ENCODE measurements at places on chromosomes 5 and 9.

GRCh38 chr9:116791326-116791725, 104.2 kb downstream of the TRIM32 start:
- DNase-seq = no peak

- DNase-seq = no peak
Measured at GRCh38 chr9:88697764-88698432, 162.9 kb downstream of the NXNL2 start.

- peak; percentile 14 for DNase-seq
Measured at GRCh38 chr9:114619191-114619761, 8.2 kb downstream of the TMEM268 start.

GRCh38 chr5:6243706-6244338, 134.5 kb downstream of the MED10 start:
- no peak for DNase-seq

- DNase-seq = no peak
Measured at GRCh38 chr5:130018641-130019040, 114.4 kb downstream of the CHSY3 start.

DNA sequence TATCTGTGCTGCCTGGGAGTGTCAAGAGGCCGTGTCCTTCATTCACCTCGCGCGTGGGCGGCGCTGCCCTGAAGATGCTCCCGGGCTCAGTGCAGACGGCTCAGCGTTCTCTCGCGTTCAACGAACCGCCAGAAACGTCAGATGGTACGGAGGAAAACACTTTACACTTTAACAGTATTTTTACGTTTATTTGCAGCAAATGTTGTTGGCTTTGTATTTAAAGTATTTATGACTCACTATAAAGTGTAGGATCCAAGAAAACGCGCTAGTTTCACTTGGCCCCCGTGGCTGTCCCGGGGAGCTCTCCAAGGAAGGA, 544 bp upstream of the ERCC6L2 start:
- peak; percentile 84 for DNase-seq

GRCh38 chr9:33166231-33167083, 679 bp downstream of the B4GALT1 start:
- DNase-seq = peak; percentile 35

- no peak for DNase-seq
Measured at GRCh38 chr5:929596-929995, 36.9 kb downstream of the TRIP13 start.

DNA sequence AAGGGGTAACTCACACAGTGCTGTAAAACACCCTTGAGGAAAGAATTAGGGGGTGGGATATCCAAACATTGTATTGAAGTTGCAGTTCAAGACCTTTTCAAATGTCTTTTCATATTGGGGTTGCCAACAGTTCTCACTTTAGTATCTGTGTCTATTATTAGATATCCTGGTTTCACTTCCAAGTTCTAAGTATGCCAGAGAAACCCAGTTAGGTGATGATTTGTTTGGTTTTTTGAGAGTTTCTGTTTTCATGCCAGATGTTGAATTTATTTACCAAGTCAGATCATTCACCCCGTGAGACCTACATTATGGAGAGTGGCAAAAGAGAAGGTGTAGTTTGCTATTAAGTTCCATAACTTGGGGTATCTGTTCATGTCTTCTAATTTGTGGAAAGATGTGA, 64.5 kb downstream of the C9orf152 start:
- DNase-seq = no peak

- no peak for DNase-seq
Measured at GRCh38 chr5:143417503-143418139, 14.1 kb upstream of the NR3C1 start.

DNA sequence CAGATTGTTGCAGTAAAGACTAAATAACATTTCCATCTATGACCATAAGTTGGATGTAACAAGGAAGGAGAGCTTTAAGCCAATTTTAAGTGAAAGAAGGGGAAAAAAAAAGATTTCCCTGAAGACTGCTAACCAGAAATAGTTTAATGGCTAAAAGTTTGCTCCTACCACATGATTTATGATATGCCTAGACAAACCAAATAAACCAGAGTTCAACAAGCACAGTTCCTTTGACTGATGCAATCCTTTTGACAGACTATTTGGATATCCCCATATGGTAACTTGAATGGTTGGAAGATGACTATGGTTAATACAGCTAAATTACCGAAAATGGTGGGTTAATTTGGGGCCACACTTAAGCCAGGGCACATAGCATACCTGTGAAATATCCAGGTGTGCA, 338.5 kb downstream of the CETN3 start:
- DNase-seq = no peak

DNA sequence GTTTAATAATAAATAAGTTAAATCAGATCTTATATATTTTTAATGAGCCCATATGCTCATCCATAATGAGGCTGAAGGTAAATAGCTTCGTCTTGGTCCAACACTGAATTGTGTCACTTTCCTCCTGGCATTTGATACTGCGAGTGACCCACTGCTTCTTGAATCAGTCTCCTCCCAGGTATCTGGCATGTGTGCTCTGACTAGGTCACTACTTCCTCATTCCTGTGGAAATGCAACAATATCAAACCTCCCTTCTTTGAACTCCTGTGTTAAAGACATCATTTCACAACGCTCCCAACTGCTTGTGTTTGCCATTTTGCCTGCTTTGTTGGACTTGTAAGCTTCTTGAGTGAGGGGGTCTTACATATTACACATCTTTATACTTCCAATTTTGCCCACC, 157.7 kb downstream of the SLC24A2 start:
- DNase-seq = no peak

DNA sequence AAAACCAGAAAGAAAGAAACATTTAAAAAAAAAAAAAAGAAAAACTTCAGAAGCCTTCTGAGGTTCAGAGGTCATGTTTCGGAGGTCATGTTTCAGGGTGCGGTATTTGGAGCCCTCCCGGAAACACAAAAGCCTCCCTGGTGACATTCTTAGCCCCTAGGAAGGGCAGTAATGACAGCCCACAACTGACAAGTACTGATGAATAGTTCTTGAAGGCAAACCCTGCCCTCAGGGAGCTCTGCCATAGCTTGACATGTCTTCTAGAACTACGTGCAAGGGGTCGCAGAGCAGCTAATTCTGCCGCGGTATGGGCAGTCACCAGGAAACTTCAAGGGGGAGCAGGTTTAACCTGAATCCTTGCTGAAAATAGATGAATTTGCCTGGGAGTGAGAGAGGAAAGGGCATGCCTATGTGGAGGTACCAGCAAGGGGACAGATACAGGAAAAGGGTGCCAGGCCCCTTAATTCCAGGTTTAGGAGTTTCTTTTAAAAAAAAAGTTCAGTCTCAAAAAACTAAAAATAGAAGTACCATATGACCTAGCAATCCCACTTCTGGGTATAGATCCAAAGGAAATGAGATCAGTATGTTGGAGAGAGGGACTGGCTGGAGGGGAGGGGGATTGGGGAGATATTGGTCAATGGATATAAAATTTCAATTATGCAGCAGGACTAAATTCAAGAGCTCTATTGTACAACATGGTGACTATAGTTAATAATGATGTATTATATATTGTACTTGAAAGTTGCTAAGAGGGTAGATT, 98.4 kb downstream of the C9orf152 start:
- no peak for DNase-seq

- DNase-seq = no peak
Measured at GRCh38 chr9:92652461-92652860, 17.5 kb downstream of the IPPK start.

GRCh38 chr9:82126256-82126655, 137.7 kb downstream of the SPATA31D1 start:
- no peak for DNase-seq

DNA sequence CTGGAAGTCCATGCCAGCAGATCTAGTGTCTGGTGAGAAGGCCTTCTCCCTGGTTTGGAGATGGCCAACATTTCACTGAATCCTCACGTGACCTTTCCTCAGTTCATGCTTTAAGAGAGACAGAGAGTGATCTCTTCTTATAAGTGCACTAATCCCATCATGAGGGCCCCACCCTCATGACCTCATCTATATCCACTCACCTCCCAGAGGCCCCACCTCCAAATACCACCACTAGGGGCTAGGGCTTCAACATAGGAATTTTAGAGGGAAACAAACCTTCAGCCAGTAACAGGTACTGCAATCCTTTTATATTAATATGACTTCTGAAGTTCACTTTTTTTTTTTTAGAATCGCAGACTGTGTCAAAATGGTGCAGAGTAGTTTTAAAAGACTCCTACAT, 496.9 kb upstream of the ADAMTS16 start:
- no peak for DNase-seq

- no peak for DNase-seq
Measured at GRCh38 chr5:5371957-5372356, 50.5 kb upstream of the ICE1 start.

DNA sequence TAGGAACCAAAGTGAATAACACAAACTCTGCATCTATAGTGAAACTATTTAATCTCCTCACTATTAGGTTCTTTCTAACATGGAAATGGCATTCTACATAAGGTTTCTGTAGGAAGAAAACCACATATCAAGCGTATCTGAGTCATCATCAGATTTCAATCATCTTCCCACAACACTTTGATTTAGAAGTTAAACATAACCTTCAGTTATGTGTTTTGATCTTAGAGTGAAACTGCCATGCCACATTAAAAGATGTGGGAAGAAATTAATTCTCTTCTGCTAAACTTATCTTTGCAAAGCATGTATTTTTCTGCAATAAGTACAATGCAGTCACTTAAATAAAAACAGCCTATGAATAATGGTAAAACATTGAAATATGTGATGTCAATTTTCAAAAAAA, 55.0 kb downstream of the MEF2C start:
- DNase-seq = no peak

GRCh38 chr5:55421074-55421529, 113.3 kb downstream of the MTREX start:
- DNase-seq = peak; percentile 39

- DNase-seq = no peak
Measured at GRCh38 chr5:164649266-164649665, 1143.8 kb downstream of the MAT2B start.

DNA sequence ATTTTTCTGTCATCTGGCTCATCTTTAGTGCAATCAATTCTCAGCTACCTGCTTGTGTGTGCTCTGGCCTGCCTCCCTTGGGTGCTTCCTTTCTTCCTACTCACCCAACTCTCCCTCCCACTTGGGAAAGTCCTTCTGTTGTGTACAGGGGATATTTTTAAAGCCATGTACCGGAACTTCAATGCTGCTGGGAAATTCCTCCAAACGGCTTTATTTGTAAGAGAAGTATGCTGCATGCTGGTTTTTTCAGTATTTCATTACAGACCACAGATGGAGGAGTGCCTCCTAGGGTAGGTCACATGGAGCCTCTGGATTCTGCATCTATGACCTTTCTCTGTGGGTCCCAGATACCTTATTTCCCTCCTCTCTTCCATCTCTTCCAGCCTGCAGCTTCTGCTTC, 5.4 kb upstream of the HMHB1 start:
- no peak for DNase-seq

DNA sequence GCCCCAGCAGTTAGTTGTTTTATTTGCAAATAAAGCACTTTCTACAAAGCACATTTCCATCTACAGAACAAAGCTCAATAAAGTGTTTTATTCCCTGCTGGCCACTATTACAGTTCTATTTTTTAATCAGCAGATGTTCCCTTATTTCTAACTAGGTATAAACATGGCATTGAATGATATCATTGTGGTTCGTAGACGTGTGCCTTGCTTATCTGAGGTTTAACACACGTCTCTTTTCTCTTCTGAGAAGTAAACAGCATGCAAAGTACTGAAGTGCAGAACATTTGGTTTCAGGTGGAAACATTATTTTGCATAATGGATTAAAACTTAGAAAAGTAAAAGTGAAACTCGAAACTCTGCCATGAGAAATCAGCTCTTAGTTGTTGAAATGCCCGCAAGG, 1989.3 kb upstream of the WWC1 start:
- no peak for DNase-seq

DNA sequence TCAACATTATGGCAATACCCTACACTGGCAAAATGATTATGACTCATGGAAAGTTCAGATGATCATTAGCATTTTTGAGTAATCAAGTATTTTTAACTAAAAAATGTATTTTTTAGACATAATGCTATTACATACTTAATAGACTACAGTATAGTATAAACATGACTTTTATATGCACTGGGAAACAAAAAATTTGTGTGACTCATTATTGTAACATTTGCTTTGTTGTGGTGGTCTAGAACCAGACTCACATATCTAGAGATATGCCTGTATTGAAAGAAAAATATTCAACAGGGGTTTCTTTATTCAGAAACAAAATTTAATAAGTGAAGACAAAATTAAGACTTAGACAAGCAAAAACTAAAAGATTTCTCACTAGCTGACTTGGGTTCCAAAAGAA, 385.3 kb upstream of the RIOK2 start:
- no peak for DNase-seq

- no peak for DNase-seq
Measured at GRCh38 chr9:75432386-75432785, 344.1 kb downstream of the OSTF1 start.

DNA sequence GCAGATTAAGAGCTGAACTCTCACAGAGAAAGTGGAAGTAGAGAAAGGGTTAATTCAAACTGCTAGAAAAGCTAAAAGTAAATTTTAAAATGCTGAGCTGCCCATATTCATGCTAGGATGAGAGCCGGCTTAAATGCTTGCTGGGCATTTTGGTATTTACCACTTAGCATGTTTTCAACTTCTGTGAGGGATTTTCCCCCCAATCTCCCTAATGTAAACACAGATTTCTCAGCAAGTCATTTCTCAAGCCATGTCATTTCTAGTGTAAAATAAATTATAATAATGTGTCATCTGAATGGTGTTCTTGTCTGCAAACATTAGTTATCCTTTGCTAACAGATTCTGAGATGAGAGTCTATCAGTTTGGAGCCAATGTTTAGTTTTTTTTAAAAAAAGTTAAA, 22.3 kb downstream of the RPS23 start:
- no peak for DNase-seq

DNA sequence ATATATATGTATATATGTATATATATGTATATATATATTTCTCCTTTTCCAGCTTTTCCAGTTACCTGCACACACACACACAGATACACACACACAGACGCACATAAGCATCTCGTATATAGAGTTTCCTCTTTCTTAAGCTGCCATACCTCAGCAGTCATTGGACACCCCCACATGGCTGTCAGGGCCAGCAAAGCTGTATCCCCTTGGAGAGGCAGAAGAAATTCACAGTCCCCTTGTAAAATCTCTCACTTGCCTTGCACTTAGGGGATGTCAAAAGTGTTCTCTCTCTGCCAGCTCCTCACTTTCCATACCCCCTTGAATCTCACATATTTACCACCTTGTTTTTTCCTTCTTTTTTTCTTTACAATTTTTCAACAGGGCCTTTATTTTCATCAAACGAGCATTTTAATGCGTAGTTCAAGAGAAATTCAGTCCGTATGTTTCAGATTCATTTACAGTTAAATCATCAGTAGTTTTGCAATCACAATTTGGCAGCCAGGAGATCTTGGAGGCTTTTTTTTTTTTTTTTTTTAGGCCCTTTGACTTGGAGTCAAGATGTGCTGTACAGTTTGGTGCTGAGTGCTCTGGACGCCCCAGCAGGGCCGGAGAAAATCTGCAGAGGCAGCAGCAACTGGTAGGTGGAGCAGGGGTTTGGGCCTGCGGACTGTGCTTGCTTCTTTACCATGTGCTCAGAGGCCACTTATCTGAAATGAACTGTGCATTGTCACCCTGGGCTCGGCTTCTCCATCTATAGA, 244.9 kb upstream of the KLF4 start:
- no peak for DNase-seq

GRCh38 chr9:133125941-133126696, 5.1 kb upstream of the RALGDS start:
- DNase-seq = peak; percentile 64

- no peak for DNase-seq
Measured at GRCh38 chr9:20200991-20201431, 412.2 kb upstream of the SLC24A2 start.

All from activated CD8-positive, alpha-beta T cell treated with anti-CD3 and anti-CD28 coated beads for 36 hours (primary cell).